ENCODE measurements at places on chromosomes 11 and 22.

DNA sequence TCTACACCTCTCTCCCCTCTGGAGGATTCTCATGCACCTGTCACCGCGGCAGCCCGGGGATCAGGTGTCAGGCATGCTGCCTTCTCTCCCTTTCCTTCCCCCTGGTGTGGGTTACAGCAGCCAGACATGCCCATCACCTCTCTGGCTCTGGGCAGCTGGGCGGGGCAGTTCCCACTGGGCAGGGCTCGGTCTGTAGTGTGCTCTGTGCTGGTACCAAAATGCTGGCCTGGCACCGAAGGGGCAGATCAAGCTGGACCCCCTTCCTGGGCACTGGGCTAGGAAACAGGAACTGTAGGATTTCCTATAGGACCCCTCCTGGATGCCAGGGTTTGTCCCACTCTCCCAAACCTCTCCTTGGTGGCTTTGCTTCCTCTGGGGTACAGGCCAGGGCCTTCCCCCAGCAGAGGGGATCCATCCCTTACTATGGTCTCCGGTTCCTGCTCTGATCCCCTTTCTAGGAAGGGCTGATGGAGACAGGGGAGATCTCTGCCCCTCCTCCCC is 821 bp downstream of the GAL3ST1 start:
- no peak for DNase-seq

DNA sequence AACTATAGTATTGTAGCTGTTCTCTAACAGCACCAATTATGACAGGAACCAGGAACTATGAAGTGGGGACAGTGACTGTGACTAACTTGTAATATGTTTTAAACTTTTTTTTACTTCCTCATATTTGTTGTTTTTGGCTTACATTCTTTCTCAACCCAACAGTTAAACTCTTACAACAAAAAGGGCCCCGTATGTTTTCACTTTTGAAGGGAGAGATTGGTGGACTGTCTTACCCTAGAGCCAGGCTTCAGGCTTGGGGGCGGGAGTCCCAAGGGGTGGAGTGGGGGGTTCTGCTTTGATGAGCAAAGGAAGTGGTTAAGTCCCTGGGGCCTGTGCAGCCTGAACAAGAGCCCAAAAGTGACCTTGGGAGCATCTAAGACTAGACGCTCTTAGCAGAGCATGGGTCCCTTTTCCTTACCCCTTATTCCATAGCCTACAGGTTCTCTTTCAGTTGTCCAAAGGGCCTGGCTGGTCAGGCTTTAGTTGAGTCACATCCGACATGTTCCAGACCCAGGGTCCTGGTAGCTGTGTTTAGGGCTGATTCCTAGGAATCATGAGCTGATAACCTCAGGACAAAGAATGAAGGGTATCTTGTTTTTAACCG is 38.8 kb downstream of the STIM1 start:
- no peak for DNase-seq

DNA sequence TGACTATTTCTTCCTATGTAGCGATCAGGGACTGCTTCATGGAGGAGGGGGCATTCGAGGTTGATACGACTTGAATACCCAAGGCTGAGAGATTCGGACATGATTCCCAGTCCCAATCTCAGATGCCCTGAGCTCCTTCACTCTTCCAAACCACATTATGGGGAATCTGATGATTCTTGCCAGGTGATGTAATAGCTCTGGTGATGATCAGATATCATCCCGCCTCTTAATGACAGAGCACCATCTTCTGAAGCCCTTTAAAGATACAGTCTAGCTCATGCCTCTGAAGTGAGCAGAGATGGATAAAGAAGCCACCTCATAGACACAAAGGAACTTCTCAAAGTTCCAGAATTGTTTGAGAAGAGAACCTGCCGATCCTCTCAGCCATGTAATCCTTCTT is 8.9 kb upstream of the CLMP start:
- DNase-seq, result no peak

GRCh38 chr11:96272529-96273222 is 70.3 kb downstream of the MAML2 start:
- DNase-seq, result no peak

GRCh38 chr11:120197251-120197891 is 13.5 kb upstream of the OAF start:
- no peak for DNase-seq

DNA sequence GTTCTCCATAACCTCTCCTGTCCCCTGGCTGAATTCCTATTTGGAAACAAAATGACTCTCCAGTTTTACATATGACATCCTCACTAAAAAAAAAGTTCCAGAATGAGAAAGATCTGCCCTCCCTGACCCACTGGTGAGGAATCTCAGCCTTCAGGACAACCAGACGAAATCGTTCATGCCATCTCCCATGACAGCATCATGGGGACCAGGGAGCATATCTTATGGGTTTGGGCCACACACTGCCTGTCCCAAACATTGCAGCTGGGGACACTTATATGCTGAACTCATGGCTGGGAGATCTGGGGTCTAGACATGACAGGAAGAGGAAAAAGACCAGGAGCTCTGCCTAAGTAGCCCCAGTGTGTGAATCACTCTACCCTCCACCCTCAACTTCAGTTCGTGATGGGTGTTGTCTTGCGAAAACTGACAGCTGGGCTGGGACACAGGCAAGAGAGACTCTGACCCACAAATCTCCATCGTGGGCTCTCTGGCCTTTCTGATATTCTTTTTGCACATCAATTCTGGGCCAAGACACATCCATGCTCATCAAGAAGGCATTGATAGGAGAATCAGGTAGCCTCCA is 102.0 kb downstream of the ZNF280B start:
- DNase-seq, result no peak

GRCh38 chr11:68150037-68150436 is 28.8 kb upstream of the CHKA start:
- no peak for DNase-seq

- DNase-seq, result no peak
Observed at GRCh38 chr11:17273211-17273610, 3.3 kb upstream of the NUCB2 start.

Data from retinal pigment epithelial cell (primary cell).